NCI-H460 (cell line): ENCODE measurements at places on chromosomes 5 and 9.

- DNase-seq = no peak
These were observed 120.5 kb downstream of the MARCHF3 start for GRCh38 chr5:126909856-126910255.

DNA sequence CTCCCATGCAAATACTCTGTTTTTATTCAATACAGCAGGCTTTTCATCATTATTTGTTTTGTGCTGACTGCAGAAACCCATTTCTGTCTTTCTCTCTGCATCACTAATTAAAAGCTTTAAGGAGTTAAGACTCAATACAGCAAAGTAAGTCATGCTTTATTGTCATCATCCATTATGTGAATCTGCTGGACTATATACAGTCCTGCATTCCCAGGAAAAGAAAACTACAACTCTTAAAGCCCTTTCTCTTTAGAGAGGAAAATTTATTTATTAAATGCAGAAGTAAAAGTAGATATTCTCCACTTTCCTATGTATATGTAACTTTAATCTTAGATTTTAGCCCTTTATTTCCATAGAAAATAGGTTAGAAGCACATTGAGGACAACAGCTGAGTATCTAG is 706.6 kb upstream of the RGMB start:
- DNase-seq = no peak

DNA sequence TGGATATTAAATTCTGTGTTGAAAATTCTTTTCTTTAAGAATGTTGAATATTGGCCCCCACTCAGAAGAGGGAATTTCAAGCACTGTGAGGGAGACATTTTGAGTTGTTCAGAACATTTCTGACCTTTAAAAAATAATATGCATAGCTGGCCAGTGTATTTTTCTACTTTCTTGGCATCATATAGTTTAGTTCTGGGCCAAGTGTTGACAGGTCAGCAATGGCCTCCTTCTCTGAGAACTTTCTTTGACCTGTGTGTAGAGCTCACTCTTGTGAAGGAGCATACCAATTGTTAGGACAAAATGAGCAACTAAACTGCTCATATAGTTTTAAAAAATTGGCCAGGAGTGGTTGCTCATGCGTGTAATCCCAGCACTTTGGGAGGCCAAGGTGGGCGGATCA is 376.0 kb downstream of the LRRC70 start:
- no peak for DNase-seq

DNA sequence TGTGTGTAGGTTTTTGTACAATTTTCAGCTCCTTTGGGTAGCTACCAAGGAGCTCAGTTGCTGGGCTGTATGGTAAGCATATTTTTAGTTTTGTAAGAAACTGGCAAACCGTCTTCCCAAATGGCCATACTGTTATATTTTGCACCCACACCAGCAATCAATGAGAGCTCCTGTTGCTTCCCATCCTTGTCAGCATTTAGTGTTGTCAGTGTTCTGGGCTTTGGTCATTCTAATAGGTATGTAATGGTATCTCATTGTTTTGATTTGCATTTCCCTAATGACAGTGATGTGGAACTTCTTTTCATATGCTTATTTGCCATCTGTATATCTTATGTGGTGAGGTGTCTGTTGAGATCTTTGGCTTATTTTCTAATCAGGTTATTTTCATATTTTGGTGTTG is 320.1 kb downstream of the MLLT3 start:
- DNase-seq = no peak

- DNase-seq = no peak
These were observed 341.8 kb downstream of the PIK3R1 start for GRCh38 chr5:68557162-68557936.

DNA sequence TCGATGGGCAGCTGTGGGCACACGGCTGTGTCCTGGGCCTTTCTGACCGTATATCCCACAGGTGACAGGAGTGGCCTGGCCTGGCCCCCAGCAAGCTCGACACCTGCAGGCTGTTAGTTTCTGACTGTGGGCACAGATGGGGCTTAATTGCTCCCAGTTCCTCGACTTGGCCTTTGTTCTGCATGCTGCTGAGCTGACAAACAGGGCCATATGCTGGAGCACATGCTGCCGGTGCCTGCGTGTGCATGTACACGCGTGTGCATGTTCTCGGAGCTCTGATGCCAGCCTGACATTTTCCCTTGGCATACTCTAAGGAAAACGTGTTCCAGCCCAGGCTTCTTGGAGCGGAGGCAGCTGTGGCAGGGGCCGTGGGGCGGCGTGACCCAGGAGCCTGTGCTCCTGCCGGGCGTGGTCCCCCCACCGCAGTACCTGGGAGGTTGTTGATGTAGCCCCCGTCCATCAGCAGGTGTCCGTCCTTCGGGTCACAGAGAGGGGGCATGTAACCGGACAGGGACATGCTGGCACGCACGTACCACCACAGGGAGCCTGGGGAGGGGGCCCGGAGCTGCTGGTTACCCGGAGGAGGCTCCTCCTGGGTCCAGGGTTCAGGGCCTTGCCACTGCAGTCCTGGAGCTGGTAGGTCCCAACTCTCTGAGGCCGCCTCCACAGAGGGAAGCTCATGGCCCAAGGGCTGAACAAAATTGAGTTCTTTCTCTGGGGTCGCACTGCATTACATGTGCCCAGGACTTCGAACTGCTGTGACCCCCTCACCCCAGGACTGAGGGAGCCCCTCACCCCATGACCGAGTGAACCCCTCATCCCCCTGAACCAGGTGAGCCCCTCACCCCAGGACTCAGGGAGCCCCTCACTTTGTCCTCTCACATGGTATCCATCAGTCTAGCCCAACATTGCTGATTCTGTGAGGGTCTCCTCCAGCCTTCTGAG is 4.1 kb upstream of the NSMF start:
- DNase-seq = no peak

GRCh38 chr5:119077444-119077843 is 6.6 kb downstream of the DMXL1 start:
- DNase-seq = no peak

- DNase-seq = no peak
These were observed 47.2 kb upstream of the DAB2 start for GRCh38 chr5:39471836-39472508.

DNA sequence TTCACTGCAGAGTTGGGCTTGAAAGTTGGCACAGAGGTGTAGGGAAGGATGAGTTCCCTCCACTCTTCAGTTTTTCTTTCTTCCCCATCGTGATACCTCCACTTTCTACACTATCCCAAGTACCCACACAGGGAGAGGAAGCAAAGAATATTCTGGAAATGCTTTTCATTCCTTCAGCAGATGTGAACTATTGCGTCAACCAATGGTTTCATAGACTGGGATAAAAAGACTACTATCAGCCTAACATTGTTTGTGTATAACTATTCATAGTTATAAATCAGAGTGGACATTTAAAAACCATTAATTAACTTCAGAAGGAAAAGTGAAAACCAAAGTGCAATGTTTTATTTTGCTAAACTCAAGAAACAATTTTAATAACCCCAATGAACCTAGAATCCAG is 63.6 kb upstream of the MAMDC2 start:
- no peak for DNase-seq

DNA sequence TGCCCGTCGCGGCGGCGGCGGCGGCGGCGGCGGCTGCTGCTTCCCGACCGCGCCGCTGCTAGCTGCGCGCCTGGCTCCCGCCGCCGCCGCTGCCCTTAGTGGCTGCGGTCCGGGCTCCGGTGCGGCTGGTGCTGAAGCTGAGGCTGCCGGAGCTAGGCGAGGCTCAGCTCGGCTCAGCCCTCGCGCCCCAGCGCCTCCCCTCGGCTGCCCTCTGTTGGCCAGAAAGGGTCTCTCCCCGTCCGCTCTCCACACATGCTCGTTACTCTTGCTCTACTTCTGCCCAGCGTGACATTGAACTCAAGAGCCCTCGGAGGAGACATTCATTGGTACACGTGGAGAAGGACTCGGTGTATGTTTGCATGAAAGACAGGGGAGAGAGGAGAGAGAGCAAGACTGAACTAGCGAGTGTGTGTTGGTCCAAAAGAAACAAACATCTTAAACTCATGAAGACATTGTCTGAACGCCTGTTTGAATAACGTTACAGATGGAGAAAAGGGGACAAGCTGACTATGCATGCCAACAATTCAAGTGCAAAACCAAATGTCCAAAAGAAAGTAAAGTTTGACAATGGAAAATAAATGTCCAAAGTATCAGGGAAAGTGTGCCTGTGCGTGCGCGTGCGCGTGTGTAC is at the start of gene HCN1:
Gene HCN1 (minus strand): TSS at position 175 of the 631 bp plus-strand sequence.
- no peak for DNase-seq

DNA sequence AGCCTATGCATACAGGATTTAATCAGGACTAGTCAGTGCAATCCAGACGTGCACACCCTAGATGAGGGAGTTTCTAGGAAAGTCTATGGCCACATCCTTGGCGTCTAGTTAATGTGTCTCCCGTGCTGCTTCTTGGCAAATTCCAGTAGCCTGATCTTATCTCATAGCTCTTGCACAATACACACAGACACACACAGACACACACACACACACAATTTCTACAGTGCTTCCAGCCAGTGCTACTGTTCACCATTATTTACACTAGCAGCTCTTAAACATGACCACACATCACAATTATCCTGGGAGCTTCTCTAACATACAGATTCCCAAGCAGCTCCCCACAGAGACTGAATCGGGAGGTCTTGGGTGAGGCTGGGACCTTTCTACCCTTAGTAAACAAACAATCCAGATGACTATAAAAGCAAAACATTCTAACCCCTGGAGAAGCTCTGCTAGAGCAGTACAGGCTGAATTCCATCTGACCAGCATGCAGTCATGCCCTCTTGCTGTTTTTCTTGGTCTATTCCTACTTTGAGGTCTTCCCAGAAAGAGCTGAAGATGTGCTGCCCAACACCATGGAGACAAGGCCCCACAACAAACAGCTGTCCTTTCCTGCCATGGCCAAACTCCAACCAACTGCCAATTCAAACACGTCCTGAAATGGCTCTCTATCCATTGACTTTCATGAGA is 236.6 kb downstream of the DEPDC1B start:
- no peak for DNase-seq

GRCh38 chr5:149759986-149760853 is 30.1 kb downstream of the PPARGC1B start:
- no peak for DNase-seq

DNA sequence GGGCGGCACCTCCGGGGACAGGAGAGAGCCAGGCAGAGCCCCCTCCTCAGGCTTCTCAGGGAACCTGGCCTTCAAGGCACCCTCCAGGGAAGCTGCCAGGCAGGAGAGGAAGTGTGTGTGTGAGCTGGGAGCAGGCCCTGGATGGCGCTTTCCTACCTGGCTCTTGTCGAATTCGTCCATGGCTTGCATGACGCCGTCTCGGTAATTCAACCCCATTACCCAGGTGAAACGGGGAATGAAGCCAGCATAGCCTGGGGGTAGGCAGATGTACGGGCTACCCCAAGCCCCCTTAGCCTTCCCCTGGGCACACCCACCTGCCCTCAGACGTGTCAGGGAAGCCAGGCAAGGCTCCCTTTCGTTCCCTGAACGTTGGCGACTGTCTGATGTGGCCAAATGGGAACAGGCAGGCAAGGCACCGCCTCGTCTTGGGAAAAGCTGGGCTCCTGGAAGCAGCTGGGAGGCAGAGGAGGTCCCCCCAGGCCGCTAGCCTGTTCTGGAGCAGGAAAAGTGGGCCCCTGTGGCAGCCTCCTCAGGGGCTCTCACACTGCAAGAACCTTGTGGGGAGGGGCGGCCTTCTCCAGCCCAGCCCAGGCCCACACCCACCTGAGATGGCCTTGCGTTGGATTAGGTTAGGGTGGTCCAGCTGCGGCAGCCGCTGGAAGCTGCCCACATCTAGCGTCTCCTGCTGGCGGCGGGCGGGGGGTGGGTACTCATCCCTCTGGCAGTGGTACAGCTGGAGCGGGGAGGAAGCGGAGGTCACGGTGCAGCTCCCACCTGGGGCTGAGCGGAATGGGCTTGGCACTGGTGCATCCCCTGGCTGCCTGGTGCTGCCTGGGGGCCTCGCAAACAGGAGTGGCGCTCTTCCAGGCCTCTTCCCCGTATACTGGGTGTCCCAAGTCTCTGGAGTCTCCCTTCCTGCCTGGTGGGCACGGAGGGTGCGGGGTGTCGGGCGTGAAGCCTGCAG is 3.7 kb downstream of the TUBB4B start:
- DNase-seq = no peak

DNA sequence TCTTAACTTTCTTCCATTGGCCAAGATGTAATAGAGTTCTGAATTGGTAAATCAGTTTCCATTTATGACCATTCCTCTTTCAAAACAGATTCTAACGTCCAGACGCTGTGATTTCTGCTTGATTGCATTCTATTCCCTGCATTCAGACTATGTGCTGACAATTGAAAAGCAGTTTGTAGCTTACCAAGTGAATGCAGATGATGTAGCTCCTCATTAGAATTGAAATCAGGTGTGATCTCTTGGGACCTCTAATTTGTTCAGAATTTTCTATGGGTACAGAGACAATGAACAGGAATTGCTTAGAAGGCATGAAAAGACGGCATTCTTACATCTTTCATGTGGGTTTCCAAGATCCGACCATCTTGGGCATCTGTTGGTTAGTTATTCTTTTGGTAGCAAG is 191.9 kb downstream of the NTRK2 start:
- no peak for DNase-seq

GRCh38 chr9:130952065-130952762 is 13.2 kb upstream of the FIBCD1 start:
- DNase-seq = no peak

DNA sequence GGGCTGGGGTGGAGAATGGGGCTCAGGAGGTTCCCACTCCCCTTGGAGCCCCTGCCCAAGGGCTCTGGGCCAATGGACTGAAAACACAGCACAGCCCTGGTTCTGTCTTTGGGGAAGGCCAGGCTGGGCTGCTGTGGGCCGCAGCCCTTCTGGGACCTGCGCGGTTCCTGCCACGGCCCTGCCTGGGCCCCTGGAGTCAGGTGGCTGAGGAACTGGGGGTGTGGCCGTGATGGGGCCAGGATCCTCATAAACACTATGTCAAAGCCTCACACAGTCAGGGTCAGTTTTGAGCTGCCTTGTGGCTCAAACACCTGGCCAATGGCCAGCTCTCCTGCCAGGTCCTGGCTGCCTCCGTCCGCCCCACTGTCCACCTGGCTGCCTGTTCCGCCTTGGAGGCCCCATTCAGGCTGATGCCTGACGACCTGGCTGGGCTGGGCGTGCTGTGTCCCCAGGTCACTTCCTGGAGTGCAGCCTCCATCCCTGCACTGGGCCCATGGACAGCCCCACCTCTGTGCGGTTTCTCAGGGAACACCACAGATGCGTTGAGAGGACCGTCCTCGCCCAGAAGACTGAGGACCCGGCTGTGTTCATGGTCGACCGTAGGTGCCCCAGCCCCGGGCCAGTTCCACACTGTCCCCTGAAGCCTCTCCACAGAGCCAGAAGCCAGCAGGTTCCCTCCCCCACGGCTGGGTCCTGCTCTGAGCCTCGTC is 27.5 kb downstream of the PAEP start:
- no peak for DNase-seq

DNA sequence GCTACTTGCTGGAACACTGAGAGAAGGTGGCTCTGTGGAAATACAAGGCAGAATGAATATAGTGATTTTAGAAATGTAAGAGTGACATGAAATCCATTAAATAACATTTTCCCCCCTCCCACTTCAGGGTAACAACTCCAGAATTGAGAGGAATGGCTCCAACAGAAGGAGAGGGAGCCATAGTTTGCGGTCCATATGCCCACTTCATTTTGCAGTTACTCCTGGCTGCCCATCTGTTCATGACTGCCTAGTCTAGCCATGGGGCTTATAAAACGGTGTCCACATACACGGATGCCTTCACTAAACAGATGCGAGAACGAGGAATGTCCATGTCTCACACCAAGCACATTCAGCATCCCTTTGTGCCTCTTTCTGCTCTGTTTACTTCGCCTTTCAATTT is 186.7 kb downstream of the TMEM38B start:
- DNase-seq = no peak
